Foreskin keratinocyte (primary cell): ENCODE measurements at places on chromosomes 7 and 10. TPM values are rescaled to one million over a fixed set of nuclear protein-coding genes. Genes with fewer than 3 reads are reported as not detected.

IGFBP1 gene
- not detected in 2 replicates for total RNA-seq

DGKI gene
- not detected in 2 replicates for total RNA-seq

CALML3 gene
- 2.7 and 4.7 TPM in 2 replicates for total RNA-seq

NME8 gene
- total RNA-seq = not detected in 2 replicates

CUZD1 gene
- 0.92 and 1.0 TPM in 2 replicates for total RNA-seq

SUGCT gene
- total RNA-seq = 76.2 and 143 TPM in 2 replicates

DHX32 gene
- total RNA-seq = 40.0 and 43.1 TPM in 2 replicates

OR6V1 gene
- not detected in 2 replicates for total RNA-seq

ADRB1 gene
- 0.41 and 0.53 TPM in 2 replicates for total RNA-seq

SDK1 gene
- total RNA-seq = 0.58 and 0.63 TPM in 2 replicates

CAV2 gene
- 253 and 280 TPM in 2 replicates for total RNA-seq

OPN1SW gene
- not detected in 2 replicates for total RNA-seq

GDF10 gene
- total RNA-seq = not detected in 2 replicates

TAS2R41 gene
- total RNA-seq = not detected in 2 replicates

OR6B1 gene
- total RNA-seq = not detected in 2 replicates

TMEM196 gene
- not detected in 2 replicates for total RNA-seq

CPXM2 gene
- not detected in 2 replicates for total RNA-seq

NKX2-3 gene
- not detected in 2 replicates for total RNA-seq

TMEM168 gene
- total RNA-seq = 13.9 and 16.3 TPM in 2 replicates

C10orf95 gene
- 0.48 and 0.49 TPM in 2 replicates for total RNA-seq

ADAM12 gene
- 0.04 and 0.07 TPM in 2 replicates for total RNA-seq

ZNF365 gene
- 6.0 and 8.1 TPM in 2 replicates for total RNA-seq

MCMBP gene
- total RNA-seq = 78.7 and 86.0 TPM in 2 replicates

ACSL5 gene
- total RNA-seq = not detected in 2 replicates

APBB1IP gene
- not detected in 2 replicates for total RNA-seq

LEP gene
- total RNA-seq = not detected in 2 replicates

CLDN4 gene
- total RNA-seq = 8.1 and 16.9 TPM in 2 replicates
